ENCODE measurements at places on chromosomes 1 and 21.

DNA sequence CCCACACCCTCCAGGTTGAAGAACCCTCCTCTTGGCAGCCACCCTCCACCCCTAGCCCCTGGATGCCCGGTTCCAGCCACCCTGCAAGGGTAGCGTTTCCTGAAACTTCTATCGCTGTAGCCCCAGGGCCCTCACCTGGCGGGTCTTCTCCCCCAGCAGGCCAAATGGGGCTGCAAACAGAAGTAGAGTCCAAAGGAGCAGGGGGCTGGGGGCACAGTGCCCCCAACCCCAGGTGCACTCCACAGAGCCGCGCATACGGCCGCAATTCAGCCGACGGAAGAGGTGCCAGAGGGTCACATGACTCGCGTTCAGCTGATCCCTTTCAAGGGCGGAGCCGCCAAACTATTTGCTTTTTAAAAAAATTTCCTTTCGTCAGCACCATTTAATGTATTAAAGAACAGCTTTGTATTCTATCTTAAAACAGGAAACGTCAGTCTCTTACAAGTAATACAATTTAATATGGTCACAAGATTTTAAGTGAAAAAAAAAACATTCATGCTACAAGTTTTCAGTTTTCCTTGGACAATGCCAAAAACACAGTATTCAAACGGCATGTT lies at the start of gene GLMP:
TSS of gene GLMP (minus strand) at position 289 of the 557 bp plus-strand sequence. CDS start at position 255, 34 bp downstream.
- peak; percentile 76 for DNase-seq

- no peak for DNase-seq
Observed at GRCh38 chr1:36922593-36923426, 111.5 kb downstream of the GRIK3 start.

GRCh38 chr1:202858789-202859414 lies 30.0 kb downstream of the RABIF start:
- peak; percentile 48 for DNase-seq

GRCh38 chr1:163668472-163668871 lies 346.7 kb downstream of the NUF2 start:
- no peak for DNase-seq

DNA sequence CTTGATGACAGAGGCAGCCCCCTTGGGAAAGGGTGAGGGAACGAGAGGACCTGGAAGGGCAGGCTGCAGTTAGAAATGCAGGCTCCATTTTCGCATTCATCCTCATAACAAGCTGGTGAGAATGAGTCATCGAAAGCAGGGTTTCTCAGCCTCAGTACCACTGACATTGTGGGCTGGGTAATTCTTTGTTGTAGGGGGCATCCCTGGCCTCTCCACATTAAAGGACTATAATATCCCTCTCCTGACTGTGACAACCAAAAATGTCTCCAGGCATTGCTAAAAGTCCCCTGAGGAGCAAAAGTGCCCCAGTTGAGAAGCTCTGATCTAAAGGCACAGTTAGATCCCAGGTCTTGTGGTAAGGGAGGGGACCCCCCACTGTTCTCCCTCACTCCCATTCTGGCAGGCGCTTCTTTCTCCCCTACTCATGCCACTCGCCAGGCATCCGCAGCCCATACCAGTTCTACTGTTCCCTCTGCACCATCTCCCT lies 20.4 kb downstream of the KCNN3 start:
- DNase-seq = no peak

Measured in left cardiac atrium (tissue), 4 donors.